ENCODE measurements at places on chromosomes 16 and 17. TPM values are rescaled to one million over a fixed set of nuclear protein-coding genes. Genes with fewer than 3 reads are reported as not detected.

SP2 gene
- total RNA-seq: 18.0 TPM

UBFD1 gene
- 51.9 TPM for total RNA-seq

TMC7 gene
- total RNA-seq: 9.6 TPM

PRSS22 gene
- total RNA-seq: 4.1 TPM

ODAD4 gene
- 1.4 TPM for total RNA-seq

REXO5 gene
- total RNA-seq: 3.9 TPM

LRRC46 gene
- 2.8 TPM for total RNA-seq

CLEC3A gene
- not detected for total RNA-seq

PTGES3L gene
- 0.84 TPM for total RNA-seq

SDF2 gene
- total RNA-seq: 94.5 TPM

ABCA9 gene
- not detected for total RNA-seq

STAC2 gene
- total RNA-seq: 0.14 TPM

TMEM220 gene
- total RNA-seq: 3.0 TPM

SLC7A5 gene
- 1,037 TPM for total RNA-seq

ABCA8 gene
- total RNA-seq: 0.21 TPM

TPPP3 gene
- total RNA-seq: 13.3 TPM

SHISA6 gene
- total RNA-seq: not detected

ZNF263 gene
- total RNA-seq: 36.9 TPM

TLCD3A gene
- 58.1 TPM for total RNA-seq

CDRT15L2 gene
- not detected for total RNA-seq

All from A549 treated with DMSO at 1 μM for 4 hours (cell line).